ENCODE measurements at places on chromosomes 1 and 21.

- DNase-seq: no peak
These were observed 30.4 kb downstream of the TMEM201 start for GRCh38 chr1:9618909-9619679.

- no peak for DNase-seq
These were observed 90.7 kb downstream of the GALNT2 start for GRCh38 chr1:230157420-230158390.

GRCh38 chr1:20262810-20263534, 27.7 kb upstream of the VWA5B1 start:
- no peak for DNase-seq

DNA sequence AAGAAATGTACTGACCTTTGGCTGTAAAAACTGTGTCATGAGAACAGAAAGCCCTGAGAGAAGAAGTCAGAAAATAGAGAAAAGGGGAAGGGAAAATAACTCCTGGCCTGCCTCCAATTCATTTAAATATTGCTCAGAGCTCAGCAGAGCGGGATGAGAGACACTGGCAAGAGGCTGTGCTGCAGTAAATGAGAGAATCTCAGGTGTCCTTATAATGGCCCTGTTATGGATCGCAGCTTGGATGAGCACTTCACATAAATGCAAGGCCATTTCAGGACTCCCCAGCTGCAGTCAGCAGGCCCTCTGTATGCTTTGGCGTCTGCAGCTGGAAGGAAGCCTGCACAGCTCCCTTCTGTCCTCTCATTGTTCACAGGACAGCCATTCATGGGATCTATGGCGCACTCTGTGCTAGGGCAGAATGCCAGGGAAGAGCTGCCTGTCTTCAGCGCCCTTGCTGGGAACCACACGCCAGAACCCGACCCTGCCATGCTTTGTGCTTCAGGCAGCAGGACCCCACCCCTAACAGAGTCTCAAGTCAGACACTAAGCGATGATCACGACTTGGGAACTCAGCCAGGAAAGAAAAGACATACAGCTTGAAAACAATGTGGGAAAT, 20.7 kb upstream of the ABCB10 start:
- no peak for DNase-seq

DNA sequence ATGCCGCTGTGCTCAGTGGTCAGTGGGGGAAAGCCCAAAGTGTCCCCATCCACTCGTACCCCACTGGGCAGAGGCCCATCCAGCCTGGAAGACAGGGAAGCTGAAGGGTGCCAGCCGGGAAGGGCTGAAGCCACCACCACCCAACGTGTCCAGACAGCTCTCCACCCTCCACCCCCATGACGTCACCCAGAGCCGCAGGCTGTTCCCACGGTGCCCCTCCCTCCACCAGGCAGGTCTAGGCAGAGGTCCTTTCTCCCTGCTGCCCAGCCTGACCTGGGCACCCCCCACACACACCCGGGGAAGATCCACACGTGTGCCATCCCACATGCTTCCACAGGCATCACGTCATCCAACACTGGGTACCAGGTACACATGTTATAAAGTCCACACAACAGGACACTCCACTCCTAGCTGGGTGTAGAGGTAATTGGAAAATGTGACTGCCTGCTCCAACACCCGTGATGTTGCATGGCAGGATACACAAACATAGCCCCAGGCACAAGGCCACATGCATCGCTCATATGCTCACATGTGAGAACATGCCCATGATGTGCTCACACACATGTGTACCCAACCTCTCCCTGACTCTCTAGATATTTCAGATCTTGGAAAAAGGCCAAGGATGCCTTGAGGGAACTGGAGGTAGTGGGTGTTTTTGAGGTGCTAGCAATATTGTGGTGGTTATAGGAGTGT, 5.1 kb upstream of the ARHGAP30 start:
- no peak for DNase-seq

- no peak for DNase-seq
These were observed 27.4 kb upstream of the RC3H1 start for GRCh38 chr1:174049514-174049913.

DNA sequence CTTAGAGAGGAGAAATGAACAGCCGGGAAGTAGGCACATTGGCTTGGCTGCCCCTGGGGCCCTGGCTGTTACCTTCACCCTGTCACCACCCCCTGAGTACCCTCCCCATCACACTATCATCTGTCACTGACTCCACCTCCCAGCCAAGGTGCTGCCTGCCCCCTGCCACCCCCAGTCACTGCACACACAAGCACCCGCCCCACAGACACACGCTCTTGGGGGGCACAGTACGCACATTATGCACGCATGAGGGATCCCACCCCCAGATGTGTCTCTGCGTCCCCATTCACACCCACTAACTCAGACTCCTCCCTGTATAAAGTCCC, 223.3 kb downstream of the PTPRU start:
- DNase-seq: no peak

- DNase-seq: no peak
These were observed 659.9 kb downstream of the KCNT2 start for GRCh38 chr1:195948123-195948895.
